ENCODE measurements at places on chromosomes 5 and 9.
A peak's percentile ranks its signal among the peaks of the same experiment; 100 is the strongest.

GRCh38 chr5:160054047-160054446 is 45.1 kb downstream of the TTC1 start:
- DNase-seq, result no peak

GRCh38 chr5:133801431-133801830 is 167.0 kb downstream of the C5orf15 start:
- no peak for DNase-seq

DNA sequence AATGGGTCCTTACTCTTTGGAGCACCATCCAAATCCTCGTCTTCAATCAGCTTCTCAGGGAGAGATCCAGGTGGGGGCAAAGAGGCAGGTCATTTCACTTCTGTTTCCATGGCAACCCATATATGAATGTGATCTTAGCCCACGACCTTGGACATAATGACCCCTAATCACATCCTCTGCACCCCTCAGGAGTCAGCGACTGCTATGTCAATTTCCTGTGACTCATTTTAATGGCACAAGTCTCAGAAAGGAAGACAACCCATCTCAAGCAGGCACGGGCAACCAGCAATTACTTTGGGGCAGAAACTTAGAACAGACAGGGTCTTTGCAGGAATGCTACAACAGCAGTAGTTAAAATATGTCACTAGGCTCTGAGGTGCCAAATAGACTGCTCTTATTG is 591.2 kb downstream of the TLR4 start:
- no peak for DNase-seq

DNA sequence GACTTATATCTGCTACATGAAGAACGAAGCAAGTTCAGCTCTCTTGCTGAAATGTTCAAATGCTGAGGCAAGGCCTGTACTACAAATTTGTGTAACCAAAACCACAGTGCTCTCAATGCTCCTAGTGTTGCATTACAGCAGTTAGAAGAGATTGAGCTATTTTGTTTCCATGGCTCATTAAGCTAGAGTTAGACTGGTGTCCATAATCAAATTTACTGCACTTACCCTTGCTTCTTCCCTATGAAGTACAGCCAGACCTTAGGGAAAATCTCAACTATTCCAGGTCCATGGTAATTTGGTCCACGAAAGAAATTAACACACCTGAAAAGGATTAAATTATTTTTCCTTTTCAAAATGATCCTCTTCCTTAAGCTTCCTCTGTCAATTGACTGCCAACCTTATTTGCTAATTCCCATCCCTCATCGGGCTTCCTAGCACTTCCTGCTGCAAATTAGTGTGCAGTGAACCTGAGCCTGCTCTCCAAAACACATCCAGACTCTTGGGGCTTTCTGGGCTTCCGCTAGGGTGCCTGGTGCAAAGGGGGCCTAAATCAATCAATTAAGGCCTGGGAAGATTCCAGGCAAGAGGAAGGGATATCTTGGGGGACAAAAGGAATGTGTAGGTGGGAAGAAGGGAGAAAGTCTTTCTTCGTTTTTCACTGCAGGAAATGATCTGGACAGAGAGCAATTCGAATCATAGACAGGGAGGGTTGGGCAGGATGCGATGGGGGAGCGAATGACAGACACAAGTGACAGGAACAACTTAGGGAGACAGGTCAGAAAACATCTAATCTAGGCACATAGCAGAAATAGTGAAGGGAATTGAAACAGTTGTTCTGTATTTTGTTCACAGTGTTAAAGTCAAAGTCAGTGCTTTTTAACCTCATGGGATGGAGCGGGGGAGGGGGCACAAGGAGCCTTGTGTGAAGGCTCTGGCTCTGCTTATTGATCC is 542.4 kb downstream of the RAB3C start:
- DNase-seq, result peak; percentile 37

DNA sequence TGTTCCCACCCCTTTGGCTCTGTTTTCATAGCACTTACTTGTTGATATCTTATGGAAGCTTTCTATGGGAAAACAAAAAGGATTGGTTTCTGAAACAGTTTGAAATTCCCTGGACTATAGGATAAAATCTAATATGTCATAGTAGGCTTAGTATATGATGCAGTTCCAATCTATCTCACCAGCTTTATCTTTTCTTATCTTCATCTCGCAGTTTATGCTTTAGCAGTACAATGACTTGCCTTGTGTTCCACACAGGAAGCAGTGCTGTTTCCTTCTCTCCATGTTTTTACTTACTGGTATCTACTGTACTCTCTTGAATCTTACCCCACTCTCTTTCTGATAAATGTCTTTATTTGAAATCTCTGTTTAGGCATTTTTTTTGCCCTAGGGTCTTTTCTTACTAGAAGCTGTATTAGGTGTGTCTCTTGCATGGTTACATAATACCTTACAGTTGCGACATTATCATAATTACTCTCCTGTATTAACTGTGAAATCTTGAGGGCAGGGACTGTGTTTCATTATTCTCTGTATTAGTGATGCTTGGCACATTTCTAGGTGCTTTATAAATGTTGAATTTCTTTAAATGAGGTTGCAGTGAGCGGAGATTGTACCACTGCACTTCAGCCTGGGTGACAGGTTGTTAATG is 76.3 kb downstream of the FOCAD start:
- DNase-seq, result no peak

DNA sequence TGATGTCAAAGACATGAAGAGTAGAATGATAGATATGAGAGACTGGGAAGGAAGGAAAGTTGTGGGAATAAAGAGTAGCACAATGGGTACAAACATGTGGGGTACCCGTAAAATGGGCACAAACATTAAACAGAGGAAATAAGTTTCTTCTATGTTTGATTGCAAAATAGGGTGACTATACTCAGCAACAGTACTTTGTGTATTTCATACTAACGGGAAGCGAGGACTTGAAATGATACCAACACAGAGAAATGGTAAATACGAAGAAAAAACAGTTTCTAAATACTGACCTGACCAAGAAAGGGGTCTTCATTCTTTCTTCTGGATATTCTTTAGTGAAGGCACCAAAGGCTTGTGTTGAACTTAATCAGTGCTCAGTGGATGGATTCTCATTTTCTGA is 31.1 kb downstream of the ATP6V0E1 start:
- no peak for DNase-seq

- DNase-seq, result no peak
Observed at GRCh38 chr9:79673614-79674013, 101.8 kb downstream of the TLE4 start.

- DNase-seq, result peak; percentile 99
Observed at GRCh38 chr5:149561848-149562247, 10.6 kb upstream of the CSNK1A1 start.

- DNase-seq, result peak; percentile 81
Observed at GRCh38 chr5:94021246-94021645, 279.8 kb upstream of the POU5F2 start.

DNA sequence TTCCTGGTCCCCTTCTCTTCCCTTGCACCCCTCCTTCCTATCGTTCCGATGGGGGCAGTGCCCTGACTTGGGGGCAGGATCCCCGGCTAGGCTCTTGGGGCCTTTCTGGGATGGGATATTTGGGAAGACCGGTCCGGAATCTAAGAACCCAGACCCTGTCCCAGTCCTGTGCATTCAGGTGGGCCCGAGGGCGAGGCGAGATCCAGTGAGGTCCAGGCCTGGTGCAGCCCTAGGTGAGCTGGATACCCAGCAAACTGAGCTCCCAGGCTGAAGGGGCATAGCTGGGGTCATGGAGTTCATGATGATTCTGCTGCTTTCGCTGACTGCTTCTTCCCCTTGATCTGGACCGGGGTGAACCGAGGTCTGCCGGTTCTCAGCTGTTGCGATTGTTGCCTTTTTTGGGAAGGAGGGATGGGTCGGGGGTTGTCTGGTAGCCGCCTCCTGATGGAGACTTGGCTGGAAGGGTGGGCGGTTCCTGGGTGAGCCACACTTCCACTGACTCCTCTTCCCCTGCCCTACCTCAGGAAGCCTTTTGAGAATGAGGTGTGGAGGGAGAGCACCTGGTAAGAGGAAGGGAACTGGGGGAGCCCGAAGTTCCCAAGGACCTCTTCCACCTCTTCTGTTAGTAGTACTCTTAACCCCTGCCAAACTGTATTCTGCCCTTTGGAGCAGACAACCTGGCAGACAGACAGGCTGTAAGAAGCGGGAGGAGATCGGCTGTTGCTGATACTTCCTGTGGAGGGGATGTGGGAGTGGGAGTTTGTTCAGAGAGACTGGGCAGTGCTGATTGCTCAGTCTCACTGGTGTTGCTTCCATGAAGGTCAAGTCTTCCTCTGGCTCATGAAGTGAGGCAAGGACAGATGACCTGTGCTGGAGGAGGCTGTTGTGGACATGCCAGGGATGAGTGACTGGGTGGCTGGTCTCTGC is 1.0 kb downstream of the LRRC8A start:
- DNase-seq, result no peak

All from SW 1271 (cell line).